Stimulated activated CD8-positive, alpha-beta memory T cell treated with anti-CD3 and anti-CD28 coated beads, Interleukin-4, amount 100 ng/mL, for 1 hour (primary cell): ENCODE measurements at places on chromosomes 5 and 9.

DNA sequence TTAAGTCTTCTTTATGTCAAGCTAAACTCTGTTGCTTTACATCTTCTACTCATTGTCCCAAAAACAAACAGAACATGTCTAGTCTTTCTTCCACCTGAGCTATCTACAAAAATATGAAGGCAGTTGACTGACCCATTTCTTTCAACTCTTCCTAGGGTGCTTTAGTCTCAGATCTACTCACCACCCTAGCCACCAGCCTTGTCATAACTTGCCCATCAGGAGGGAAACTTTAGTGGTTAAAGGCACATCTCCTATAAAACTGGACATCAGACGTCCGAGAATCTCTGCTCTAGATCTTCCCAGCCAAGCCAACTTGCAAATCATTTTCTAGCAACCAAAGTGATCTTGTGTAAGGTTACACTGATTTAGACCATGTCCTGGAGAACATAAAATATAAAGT, 205.0 kb downstream of the ACTL7B start:
- DNase-seq: no peak

DNA sequence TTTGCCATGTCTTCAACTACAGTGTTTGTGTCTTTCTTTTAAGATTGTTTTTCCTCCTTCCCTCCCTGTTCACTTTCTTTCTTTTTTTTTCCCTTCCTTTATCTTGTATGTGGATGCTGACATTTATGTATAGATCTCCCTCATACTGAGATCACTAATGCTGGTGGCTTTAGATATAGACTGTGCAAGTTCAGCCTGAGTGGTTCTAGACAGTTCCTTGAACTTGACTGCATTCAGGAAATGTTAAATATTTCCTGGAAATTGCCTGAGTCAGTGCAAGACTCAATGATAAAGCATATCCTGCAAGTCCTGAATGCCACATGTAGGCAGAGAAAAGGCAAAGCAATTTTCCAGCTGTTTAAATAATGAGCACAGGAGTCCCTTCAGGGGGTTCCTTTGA, 182.5 kb upstream of the NR3C1 start:
- no peak for DNase-seq

- no peak for DNase-seq
These were observed at the start of gene KCNT1 for GRCh38 chr9:135701959-135702721. KCNT1 (plus strand) TSS chr9:135702185; CDS start chr9:135702259, 74 bp downstream.

DNA sequence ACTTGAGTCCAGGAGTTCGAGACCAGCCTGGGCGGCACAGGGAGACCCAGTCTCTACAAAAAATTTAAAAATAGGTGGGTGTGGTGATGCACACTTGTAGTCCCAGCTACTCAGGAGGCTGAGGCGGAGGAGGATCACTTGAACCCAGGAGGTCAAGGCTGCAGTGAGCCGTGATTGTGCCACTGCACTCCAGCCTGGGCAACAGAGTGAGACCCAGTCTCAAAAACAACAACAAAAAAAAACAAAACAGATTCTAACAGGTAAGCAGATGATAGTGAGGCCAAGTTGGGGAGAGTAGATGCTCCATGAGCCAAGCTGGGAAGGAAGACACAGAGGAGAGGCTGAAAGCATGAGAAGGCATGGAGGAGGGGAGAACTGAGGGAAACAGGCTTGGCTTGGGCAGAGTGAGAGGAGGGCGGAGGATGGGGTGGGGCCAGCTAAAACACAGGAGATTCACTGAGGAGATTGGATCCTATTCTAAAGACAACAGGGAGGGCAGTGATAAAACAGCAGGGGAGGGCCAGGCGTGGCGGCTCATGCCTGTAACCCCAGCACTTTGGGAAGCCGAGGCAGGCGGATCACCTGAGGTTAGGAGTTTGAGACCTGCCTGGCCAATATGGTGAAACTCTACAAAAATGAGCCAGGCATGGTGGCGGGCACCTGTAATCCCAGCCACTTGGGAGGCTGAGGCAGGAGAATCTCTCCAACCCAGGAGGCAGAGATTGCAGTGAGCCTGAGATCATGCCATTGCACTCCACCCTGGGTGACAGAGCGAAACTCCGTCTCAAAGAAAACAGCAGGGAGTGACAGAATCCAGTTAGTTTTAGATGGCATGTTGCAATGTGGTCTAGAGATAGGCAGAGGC, 8.4 kb downstream of the RPS14 start:
- no peak for DNase-seq

GRCh38 chr9:89483592-89484474, 14.1 kb downstream of the SEMA4D start:
- DNase-seq: no peak

GRCh38 chr5:172469697-172470096, 15.4 kb upstream of the SH3PXD2B start:
- DNase-seq: no peak

- DNase-seq: no peak
These were observed 78.4 kb downstream of the TSPAN17 start for GRCh38 chr5:176725521-176726280.

GRCh38 chr9:105275938-105276337, 31.5 kb downstream of the SLC44A1 start:
- DNase-seq: no peak

GRCh38 chr9:27532046-27532445, 2.4 kb upstream of the MOB3B start:
- no peak for DNase-seq

DNA sequence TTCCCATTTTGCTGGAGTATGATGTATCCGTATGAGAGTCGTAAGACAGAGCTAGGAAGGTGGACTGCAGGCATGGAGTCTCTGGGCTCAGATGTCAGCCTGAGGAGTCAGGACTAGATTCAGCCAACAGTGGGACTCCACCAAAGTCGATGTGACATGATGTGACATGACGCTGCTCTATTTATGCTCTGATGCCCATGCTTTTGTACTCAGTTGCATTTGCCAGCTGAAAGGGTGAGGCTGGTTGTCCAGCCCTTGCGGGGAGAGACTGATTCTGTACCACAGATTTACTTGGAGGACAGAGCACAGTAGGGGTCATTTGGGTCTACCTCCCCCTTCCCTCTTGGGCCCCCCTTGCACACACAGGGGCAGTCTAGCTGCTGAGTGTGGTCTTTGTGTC, 88.5 kb upstream of the ATG10 start:
- DNase-seq: no peak

DNA sequence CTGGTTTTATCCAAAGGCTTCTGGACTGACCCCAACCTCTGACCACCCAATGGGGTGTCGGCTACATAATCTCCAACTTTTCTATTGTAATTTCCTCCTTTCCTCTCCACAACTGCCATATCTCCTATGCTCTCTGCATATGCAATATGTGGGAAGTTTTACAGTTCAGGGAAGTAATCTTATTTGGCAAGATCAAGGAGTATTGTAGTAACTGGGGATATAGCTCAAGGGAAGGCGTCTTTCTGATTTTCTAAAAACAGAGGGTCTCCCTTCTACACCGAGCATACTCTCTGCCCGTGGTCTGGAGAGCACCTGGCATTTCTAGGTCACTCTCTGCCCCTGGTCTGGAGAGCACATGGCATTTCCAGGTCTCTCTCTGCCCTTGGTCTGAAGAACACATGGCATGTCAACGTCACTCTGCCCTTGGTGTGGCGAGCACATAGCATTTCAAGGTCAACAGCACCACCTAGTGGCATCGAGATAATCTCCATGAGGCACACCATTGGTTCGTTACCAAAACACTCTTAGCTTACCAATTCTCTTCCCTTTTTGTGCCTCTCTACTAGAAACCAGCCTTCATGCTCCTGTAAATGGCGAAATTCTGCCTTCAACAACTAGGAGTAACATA, 616.4 kb upstream of the NUDT12 start:
- no peak for DNase-seq

- no peak for DNase-seq
These were observed 12.2 kb downstream of the EGFL7 start for GRCh38 chr9:136674786-136675349.

- no peak for DNase-seq
These were observed 176.2 kb downstream of the SEC61B start for GRCh38 chr9:99398241-99398640.

DNA sequence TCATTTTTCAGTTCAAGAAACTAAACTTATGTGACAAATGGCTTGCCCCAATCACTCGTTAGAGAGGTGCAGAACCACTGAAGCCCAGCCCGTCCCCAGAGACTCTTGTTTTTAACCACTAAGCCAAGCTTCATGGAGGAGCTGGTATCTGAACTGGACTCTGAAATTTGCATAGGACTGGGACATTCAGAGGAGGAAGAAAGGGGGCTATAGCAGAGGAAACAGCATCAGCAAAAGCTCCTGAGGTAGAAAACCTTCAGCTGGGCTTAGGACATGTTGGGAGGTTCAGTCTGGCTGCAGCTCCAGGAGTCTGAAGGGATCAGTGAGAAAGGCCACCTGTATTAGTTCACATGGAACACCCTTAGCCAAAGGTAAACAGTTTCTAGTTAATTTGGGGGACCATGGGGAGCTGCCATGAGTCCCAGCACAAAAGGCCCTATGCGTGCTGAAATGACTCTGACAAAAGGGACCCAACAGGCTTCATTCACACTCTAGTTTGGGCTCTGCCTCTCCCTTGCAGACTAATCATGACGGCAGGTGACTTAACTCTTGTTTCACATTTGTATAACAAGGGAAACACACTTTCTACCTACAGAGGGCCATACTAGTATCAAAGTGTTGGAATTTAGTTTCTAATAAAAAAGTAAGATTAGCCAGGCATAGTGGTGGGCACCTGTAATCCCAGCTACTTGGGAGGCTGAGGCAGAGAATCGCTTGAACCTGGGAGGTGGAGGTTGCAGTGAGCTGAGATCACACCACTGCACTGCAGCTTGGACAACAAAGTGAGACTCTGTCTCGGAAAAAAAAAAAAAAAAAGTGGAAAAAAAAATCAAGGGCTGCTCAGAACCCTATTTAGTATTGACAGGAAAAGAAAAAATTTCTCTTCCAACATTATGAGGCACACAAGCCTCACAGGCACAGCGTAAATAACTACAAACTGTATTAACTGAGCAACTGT, 10.2 kb downstream of the FBXO10 start:
- no peak for DNase-seq

- DNase-seq: no peak
These were observed 65.2 kb downstream of the USP20 start for GRCh38 chr9:129900263-129901027.

- DNase-seq: no peak
These were observed 30.2 kb downstream of the PAEP start for GRCh38 chr9:135591506-135592330.

DNA sequence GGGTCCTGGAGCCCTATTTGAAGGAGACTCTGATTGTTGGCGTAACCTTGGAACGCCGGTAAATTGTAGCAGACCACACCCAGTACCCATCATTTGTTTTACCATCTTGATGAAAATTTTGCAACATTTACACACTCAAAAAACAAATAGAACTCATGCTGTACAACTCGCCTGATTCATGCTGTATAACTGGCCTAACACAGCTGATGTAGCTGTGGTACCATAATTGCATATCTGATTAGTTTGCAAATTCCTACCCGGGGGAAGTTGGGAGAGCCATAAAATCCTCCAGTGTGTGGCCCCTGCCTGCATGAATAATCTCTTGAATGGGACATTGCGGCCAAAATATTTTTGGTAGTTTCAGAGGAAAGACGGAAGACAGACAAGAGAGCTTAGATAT, 9.7 kb downstream of the NIPAL4 start:
- DNase-seq: no peak

GRCh38 chr9:96052686-96053085, 177.2 kb downstream of the ERCC6L2 start:
- DNase-seq: no peak

DNA sequence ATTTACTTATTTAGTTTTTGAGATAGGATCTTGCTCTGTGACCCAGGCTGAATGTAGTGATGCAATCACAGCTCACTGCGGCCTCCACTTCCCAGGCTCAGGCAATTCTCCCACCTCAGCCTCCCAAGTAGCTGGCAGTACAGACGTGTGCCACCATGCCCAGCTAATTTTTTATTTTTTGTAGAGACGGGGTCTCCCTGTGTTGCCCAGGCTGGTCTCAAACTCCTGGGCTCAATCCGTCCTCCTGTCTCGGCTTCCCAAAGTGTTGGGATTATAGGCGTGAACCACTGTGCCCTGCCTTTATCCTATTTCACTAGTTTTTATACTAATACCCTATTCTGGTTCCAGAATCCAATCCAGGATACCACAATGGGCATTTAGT, 6.8 kb downstream of the RPS14 start:
- DNase-seq: no peak

GRCh38 chr9:32928912-32929311, 72.5 kb downstream of the APTX start:
- no peak for DNase-seq

DNA sequence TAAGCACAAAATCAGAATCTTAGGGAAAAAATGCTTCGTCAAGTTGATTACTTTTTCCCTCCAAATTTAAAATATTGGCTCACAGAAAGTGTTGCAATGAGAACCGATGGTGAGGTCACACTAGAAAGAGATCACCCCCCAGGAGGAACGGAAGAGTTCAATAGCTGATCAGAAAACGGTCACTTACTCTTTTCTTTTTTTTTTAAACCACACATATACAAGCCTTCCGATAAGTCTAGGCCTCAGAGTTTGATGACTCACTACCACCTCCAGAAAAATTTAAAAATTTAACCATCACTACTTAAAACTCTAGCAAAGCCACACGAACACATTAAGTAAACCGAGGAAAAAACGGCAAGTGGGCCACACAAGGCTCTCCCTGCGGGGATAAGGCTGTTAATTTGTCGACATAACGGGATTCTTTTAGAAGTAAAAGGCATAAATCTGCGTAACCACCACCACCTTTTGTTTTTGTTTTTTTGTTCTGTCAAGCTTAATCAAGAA, 1.2 kb downstream of the SURF4 start:
- no peak for DNase-seq

DNA sequence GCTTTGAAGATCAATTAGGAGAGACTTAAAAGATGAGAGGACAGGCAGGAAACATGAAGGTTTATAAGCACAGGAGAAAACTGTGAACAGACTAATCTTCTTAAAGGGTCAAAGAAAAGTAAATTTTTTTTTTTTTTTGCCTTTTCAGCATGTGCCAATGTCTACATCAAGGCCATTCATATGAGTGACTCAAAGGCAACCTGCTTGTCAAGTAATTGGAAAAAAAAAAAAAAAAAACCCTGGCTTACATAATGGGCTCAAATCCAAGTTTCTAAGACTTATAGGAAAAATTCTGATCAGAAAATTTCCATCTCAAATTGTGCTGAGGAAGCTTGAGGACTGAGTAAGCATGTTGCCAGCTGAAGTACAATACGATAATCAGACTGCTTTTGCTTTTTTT, 15.9 kb downstream of the PPP2R2B start:
- no peak for DNase-seq

- DNase-seq: no peak
These were observed 41.6 kb upstream of the PDE8B start for GRCh38 chr5:77168879-77169244.

GRCh38 chr5:95934207-95934804, 27.3 kb downstream of the ELL2 start:
- no peak for DNase-seq

DNA sequence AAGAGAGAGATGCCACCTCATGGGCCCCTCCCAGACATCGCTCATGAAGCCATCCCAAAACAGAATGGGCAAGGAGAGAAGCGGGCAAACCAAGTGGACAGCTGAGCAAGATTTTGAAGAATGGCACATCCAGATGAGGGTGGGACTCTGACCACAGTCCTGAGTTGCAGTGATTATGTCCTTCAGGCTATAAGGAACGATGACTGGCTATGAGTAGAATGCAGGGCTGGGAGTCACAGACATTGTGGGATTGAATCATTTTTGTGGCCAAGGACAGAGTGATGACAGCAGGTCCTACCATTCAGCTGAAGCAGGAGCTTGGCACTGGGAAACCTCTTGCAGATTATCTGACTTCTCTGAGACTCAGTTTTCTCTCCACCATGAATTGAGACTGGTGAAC, 245.7 kb upstream of the SLC30A5 start:
- DNase-seq: no peak
